ENCODE measurements at places on chromosomes 4 and X.

GRCh38 chrX:139725720-139726119 is 17.8 kb upstream of the MCF2 start:
- no peak for DNase-seq

GRCh38 chr4:42048394-42048793 is 58.1 kb downstream of the SLC30A9 start:
- no peak for DNase-seq

GRCh38 chr4:172348426-172348825 is 535.2 kb downstream of the GALNTL6 start:
- no peak for DNase-seq

- DNase-seq = no peak
Measured at GRCh38 chrX:46698691-46699090, 60.2 kb downstream of the SLC9A7 start.

- no peak for DNase-seq
Measured at GRCh38 chr4:73446336-73446938, 10.4 kb downstream of the AFP start.

DNA sequence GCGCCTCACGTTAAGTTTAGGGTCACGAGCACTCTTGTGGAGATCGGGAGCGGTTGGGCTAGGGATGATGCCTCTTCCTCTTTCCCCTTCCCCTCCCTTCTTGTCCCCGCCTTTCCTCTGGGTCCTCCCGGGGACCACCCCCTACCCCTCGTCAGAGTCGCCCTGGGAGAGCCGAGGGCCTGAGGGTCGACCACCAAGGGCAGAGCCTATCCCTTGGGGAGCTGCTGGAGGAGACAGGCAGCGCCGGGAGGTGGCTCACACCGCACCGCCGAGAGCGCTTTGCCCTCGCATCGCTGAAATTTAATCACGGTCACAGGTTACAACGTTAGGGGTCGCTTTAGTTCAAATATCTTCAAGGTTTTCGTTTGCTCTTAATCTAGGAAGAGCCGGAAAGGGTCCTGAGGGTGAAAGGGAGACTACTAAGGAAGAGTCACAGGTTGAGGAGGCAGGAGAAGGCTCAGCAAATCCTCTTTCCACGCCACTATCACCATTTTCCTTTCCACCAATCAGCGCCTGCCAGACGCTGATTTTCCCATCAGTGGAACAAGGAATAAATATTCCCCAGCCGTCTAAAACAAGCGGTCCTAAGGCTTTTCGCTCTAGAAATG is 528 bp upstream of the SNCA start:
- no peak for DNase-seq

GRCh38 chr4:189302719-189303118 is 638.0 kb upstream of the FRG1 start:
- no peak for DNase-seq

DNA sequence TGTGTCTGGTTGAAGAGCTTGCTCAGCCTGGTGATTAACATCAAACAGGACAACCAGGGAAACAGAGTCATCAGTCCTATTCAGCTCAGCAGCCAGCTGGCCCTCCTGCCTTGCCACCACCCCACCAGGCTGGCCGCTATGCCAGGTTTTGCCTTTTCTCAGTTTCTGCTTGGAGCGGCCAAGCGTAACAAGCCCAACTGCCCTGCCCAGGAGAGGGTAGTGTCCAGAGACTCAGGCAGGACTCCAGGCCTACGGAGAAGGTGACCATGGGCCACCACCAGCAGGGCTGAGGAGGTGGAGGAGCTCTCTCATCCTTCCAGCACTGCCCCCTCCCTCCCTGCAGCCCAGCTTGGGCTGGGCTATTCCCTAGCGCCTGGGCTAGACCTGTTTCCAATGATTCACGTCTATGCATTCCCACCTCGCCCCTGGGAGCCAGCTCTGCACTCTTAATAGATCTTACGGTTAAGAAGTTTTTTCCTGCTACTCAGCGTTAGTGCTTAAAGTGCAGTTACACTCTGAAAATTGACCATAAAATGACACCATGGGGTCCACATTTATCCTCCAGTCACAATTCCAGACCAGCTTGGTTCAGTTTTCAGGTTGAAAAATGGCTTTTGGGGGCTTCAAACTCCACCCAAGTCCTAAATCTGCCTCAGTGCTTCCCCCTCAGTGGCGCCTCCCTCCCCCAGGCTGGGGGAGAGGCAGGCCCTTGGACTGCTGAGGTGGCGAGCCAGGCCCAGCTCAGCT is 124.0 kb upstream of the PJA1 start:
- no peak for DNase-seq

DNA sequence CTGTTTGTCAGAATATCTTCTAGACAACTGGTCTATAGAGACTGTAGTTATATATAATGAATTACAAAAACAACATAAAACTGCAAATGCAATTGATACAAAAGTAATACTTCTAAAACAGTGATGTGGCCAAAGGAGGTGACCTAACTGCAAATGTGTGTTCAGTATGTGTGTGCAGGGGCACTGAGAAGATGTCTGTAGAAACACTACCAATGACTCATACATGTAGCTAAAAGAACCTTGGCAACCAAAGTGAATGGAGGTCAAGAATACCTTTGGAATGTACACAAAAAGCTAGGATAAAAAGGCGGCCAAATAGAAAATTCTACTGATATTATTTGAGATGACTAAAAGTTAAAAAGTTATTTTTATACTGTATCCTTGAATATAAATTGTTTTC is 261.8 kb downstream of the CAMK2D start:
- DNase-seq = no peak

GRCh38 chrX:2828344-2828958 is at the start of gene GYG2:
GYG2 (plus strand) TSS chrX:2828930; CDS start chrX:2830189, 1,259 bp downstream.
- DNase-seq = no peak

GRCh38 chr4:113610537-113610936 is 151.0 kb downstream of the CAMK2D start:
- DNase-seq = no peak

- DNase-seq = no peak
Measured at GRCh38 chrX:79366556-79366872, 620 bp downstream of the ITM2A start.

DNA sequence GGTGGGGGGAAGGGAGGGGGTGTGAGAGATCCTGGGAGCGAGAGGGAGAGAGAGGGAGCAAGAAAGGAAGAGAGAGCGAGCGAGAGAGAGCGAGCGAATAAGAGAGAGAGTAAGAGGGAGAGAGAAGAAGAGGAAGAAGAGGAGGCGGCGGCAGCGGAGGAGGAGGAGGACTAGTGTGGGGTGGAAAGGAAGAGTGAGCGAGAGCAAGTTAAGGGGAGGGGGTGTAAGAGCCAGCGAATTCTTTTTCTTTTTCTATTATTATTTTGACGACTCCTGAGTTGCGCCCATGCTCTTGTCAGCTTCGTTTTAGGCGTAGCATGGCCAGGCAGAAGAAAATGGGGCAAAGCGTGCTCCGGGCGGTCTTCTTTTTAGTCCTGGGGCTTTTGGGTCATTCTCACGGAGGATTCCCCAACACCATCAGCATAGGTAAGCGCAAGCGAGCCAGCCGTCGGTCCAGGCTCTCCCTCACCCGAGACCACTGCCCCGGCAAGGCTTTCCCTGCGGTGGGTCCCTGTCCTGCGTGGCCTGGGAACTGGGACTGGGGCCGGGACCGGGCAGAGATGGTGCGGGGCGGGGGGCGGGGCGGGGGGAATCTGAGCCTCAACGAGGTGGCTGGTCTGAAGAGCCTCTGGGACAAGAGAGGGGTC is at the start of gene GRIA3:
Gene GRIA3 (plus strand): TSS at position 60 of the 647 bp plus-strand sequence. CDS start 258 bp downstream, at position 318.
- peak; percentile 73 for DNase-seq

DNA sequence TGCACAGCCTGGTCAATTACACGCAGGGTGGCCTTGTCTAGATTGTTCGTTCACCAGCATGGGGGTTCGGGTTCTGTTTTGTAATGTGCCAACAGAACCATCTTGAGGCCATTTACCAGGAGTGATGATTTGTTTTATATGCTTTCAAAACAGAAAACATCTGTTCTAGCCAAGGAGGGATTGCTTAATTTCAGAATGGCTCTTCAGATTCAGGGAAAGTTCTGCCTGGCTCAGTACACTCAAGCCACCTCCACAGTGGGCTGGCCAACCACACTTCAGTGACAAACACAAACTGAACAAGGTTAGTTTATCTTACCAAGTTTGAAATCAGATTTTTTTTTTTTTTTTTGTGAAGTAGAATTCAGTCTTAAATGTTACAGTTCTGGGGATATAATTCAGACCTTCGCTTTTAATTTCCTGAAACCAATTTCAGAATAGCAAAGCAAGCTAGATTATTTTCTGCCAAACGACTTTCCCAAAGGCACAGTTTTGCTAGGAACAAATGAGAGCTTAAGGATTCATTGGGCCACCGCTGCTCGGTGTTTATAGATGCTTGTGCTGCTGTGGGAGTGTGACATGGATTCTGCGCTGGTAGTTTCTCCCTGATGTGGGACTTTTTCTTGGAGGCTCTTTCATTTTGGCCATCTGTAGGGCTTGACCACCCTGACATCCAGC is 23.4 kb downstream of the SMS start:
- DNase-seq = no peak

- no peak for DNase-seq
Measured at GRCh38 chr4:164446516-164446915, 307.4 kb upstream of the SMIM31 start.

DNA sequence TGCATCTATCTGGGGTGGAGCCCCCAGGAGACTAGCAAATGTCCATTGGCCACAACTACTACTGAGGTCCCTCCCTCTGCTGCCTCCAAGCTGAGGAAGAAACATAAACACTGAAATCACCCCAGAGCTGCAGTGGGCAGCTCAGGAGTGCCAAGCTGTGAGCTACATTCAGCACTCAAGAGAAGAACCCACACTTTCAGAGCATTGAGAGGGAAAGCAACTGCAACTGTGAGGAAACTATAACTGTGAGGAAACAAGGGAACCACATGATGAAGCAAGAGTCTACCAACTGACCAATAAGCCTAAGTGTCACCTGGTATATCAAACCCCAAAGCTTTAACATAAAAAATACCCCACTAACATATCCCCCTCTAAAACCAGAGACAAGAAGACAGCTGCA is 373.5 kb upstream of the TACR3 start:
- DNase-seq = no peak

GRCh38 chr4:182856862-182857261 is 60.3 kb downstream of the DCTD start:
- DNase-seq = peak; percentile 62

DNA sequence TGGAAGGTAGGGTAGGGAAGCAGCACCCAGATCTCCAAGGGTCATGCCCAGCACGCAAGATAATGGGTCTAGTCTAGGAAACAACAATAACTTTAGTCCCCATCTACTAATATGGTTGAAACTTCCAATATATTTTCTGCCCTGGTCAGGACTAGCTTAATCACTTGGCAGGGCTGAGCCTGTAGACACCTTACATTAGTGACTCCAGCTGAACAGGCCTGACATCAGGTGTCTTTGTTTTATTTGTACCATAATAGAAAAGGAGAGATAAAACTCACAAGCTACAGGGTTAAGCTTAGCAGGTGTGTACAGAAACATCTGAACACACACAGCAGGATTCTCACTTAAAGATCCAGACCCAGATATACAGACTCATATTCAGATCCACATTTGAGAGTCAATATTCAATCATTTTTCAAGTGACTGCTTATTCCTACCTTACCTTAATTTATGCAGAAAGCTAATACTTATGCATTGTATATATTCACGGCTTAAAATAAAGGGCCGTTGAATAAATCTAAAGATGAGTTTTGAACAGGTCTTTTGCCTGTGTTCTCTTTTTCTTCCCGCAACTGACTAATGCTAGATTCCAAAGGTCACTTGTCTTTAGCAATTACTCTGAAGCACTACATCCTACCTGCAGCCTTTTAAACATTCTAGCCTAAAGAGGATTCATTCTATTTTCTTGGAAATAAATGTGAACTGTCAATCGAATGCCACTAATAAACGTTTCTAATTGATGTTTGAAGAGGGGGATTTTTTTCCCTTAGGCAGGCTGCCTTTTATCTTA is 745.3 kb downstream of the RPA4 start:
- DNase-seq = no peak

- no peak for DNase-seq
Measured at GRCh38 chr4:13542577-13543031, 1.7 kb downstream of the NKX3-2 start.

- DNase-seq = no peak
Measured at GRCh38 chr4:183571350-183571941, 66.6 kb downstream of the ING2 start.

Data from aorta (tissue), 5 donors.